ENCODE measurements at places on chromosomes 13 and 19.

- no peak for DNase-seq
Measured at GRCh38 chr13:73934215-73934641, 200.0 kb downstream of the KLF12 start.

GRCh38 chr13:30702006-30702405 lies 33.3 kb upstream of the ALOX5AP start:
- DNase-seq = no peak

GRCh38 chr13:22198001-22198400 lies 527.1 kb downstream of the FGF9 start:
- DNase-seq = no peak

GRCh38 chr13:50951366-50951765 lies 41.8 kb downstream of the RNASEH2B start:
- DNase-seq = no peak

DNA sequence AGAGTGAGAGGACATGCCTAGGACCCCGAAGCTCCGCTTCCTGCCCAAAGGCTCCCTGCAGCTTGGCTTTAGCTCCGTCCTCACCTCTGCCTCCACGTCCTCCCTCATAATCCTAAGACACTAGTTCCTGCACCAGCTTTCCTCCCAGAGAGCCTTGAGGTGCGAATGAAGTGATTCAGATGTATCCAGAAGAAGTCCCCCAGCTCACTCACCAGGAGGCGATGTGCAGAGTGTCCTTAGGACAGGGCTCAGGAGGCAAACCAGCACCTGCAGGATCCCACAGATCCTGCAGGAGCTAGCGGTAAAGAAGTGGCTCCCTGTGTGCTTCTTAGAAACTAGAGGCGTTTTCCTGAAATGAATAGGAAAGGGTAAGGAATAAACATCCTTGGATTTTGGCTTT lies 109.7 kb downstream of the HSPH1 start:
- DNase-seq = no peak

DNA sequence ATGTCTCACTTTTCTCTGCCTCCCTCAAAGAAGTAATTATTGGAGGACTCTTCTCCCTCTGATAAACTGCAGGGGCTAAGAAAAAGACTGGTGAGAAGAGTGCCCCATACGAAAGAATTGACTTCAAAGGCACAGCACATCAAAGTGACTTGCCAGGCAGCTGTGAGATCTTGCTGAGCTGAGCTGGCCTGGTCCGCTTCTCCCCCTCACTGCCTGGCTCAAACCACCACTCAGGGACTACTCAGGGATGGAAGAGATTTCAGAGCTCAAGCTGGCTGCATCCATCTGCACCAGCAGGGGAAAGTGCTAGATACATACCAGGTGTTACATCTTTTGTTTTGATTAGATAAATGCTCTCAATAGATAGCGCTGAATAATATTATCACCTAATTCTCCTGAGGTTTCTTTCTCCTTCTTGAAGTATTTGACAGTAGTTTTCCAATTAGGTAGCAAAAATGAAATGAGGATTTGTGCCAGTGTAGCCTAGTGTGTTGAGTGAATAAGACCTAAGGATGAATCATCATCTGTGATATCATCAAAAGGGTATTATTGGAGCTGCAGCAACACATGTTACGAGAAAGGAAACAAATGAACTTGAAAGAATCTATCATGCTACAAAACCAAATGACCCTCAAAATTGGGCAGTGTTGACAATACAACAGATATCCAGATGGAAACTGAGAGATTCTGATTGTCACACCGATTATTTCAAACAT lies 379.8 kb downstream of the TBC1D4 start:
- no peak for DNase-seq

GRCh38 chr13:27375686-27376326 lies 48.6 kb upstream of the GTF3A start:
- DNase-seq = no peak

DNA sequence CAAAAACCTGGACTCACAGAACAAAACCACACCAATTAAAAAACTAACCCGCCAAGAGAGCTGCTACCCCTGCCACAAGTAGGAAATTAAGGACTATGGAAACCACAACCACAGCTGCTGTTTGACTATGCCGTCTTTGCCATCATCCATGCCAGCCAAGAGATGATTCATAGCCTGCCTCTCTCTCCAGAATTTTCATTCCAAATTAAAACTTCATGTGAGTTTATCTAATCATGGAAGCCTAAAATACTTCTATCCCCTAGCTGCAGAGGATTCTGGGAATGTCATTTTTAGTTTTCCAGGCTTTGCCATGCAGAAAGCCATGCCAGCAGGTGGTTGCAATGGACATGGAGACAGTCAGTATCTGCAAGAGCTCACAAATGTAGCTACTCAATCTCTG lies 27.6 kb upstream of the GTF2F2 start:
- DNase-seq = no peak

- DNase-seq = no peak
Measured at GRCh38 chr19:45960595-45961235, 12.9 kb downstream of the NOVA2 start.

GRCh38 chr13:60494296-60494695 lies 97.3 kb downstream of the TDRD3 start:
- DNase-seq = no peak

DNA sequence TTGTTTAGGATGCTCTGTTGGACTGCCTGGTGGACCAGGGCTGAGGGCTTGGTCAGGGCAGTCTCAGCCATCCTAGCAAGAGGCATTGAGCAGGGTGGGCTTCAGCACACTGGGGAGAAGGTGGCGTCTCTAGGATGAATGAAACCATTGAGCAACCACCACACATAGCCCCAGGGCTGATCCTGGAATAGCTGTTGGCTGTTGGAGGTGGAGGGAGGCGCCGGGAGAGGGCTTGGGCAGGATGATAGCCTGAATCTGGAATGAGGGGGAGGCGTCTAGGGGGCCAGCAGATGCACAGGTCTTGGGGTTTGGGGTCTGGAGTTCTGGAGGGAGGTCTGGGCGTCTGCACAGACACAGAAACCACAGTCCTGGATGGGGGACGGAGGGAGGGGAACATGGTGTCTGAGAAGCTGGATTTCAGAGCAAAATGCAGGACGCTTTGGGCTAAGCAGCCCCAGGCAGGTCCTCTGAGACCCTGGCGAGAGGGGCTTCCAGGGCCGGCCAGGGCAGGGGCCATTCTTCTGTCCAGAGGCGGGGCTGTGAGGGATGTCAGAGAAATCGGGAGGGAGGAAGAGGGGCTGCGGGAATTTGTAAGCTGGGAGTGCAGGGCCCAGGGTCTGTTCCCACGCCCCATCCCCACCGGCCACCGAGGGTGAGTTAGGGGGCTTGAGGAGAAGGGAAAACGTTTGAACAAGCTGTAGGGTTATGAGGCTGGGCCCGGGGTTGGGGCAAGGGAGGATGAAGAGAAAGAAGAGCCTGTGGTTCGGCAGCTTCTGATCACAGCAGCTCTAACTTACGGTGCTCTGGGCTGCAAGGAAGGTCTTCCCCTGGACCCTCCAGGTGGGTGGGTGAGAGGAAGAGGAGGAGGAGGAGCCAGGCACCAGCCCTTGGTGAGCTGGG lies 5.2 kb downstream of the TRAPPC5 start:
- no peak for DNase-seq

DNA sequence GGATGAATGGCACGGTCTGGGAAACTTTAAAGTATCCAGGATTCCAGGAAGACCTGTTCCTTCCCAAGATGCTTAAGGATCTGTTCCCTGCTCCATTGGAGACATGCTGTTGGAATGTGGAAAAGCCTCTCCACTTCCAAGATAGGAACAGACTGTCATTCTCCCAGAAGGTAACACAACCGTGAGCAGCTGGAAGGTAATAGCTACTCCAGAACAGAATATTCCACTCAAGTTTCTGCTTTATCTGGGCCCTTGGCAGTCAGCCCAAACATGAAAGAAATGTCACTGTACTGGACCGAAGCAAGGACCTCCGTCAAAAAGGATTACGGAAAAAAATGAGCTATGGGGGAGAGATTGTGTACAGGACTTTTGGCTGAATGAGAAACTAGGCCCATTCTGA lies 420.9 kb upstream of the NBEA start:
- no peak for DNase-seq

- no peak for DNase-seq
Measured at GRCh38 chr19:10115392-10116084, 4.0 kb downstream of the P2RY11 start.

GRCh38 chr13:75889427-75889826 lies 253.3 kb downstream of the LMO7 start:
- no peak for DNase-seq

DNA sequence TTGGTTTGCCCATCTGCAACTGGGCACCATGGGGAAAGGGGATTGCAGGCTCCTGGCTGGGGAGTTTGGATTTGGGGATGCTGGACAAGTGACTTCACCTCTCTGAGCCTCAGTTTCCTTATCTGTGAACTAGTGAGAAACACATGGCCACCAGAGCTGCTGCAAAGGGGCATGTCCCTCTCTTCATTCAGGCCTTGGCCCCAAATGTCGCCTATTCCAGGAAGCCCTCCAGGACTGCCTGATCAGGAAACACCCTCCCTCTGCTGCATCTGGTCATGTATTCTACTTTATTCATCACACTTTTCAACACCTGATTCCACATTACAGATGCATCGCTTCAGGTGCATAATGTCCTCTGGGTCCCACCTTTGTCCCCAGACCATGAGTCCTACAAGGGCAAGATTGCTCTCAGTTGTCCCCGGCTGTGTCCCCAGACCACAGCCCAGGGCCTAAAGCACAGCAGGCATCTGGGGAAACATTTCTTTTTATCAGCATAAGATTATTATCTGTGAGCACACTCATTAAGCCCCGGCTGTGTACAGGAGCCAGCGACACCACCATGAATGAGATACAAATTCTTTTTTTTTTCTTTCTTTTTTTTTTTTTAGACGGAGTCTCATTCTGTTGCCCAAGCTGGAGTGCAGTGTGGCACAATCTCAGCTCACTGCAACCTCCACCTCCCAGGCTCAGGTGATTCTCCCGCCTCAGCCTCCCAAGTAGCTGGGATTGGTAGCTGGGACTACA lies 37.5 kb downstream of the ARRDC2 start:
- DNase-seq = no peak

DNA sequence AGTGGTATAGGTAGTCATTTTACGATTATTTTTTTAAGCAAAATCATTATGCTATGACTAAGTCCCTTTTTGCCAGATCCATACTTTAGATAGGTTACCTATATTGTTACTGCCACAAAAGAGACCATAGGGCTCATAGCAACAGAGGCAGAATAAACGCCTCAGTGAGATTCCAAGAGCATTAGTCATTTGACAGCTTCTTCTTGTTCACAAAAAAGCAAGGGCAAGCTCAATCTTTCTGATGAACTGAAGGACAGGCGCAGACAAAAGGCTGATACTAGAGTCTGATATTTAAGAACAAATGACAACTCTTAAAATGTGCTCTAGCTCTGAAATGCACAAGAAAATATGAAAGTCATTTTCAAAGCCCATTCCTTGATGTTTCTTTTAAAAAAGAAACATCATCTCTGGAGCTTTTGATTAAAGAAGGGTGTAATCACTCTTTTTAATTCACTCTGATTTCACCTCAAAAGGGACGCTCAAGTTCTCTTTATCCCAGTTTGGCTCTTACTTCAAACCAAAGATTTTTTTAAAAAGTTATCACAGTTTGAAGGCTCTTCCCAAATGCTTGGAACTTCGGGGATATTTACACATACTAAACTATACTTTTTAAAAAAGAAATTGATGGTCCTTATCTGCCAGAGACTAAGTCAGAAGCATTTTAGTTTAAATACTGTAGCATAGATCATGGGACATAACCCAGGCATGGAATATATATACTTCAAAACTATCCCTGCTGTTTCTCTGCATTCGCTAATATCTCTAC lies 187.2 kb downstream of the EFNB2 start:
- peak; percentile 40 for DNase-seq
